Nucleus accumbens (tissue), 56 donors: ENCODE measurements at places on chromosomes 6 and 20.

DNA sequence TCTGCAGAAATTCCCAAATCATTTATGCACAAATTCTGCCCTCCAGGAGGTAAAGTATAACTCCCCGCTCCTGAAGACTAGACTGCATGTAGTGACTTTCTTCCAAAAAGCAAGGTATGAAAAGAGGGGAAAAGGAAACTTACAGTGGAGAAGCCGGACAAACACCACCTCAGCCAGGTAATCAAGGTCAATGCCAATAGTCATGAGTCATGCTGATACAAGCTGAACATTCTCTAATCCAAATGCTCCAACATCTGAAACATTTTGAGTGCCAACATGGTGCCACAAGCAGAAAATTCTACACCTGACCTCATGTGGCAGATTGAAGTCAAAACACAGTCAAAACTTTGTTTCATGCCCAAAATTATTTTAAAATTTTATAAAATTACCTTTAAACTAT, 165.6 kb downstream of the FOXA2 start:
- DNase-seq: no peak

DNA sequence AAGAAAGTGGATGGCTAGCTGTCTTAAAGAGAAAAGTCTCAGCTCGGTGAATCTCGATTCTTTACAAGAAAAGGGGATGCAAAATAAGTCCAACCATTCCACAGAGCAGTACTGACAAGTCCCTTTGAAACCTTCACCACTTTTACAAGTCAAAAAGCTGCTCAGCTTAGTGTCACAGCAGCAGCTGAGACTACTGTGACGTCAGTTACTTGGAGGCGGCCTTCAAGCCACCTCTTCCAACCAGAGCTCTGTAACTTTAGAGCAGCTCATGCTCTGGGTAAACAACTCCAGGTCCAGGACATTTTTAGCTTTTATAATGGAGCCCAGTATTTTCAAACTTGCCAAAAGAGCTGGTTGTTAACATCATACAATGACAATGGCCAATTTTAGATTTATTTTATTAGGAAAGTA, at the start of gene KIAA0408:
Gene KIAA0408, minus strand, starts transcription at position 159 of the 411 bp plus-strand sequence. CDS start 5,408 bp downstream, outside the sequence.
- no peak for DNase-seq

- DNase-seq: no peak
These were observed 86.2 kb downstream of the DNAH8 start for GRCh38 chr6:38801305-38801704.

DNA sequence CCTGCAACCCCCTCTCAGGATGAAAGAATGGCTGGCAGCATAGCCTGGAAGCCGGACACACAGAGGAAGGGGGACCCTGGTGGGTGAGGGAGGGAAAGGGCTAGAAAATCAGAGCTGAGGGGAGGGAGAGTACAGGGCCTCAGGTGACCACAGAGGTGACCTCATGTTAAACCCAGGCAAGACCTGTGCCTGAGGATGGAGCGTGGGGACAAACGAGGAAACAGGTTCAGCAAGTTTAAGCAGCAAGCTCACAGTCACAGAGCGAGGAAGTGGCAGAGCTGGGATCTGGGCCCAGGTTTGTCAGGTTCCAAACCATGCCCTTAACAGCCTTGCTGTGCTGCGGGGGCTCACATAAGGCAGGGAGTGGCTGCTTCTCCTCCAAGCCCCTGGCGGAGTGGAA, 4.0 kb upstream of the BPI start:
- DNase-seq: no peak

DNA sequence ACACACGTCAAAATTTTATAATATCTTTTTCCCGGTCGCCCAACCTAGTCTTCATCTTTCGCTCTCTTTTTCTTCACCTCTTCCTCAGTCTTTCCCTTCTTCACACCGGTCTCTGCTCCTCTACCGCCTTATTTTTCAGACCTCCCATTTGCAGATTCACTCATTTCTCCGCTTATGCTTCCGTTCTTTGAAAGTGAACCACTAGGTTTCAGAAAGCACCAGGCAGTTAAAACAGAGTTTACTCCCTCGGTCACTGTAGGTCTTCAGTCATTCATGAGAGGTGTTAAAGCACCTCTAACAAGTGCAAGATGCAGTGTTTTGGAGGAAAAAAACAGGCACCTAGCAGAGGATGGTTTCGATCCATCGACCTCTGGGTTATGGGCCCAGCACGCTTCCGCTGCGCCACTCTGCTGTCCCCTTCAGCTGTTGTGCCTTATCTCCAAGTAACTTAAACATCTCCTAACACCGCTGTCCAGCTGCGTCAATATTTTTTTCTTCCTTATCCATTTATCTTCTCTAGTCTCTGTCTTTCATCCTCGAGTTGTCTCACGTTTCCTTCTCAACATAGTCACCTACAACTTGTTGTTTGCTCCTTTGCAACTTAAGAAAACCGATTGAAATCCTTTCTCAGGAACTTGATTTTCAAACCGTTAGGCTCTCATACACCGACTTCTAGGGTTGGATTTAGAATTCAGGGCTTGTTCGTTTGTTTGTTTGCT, 119.7 kb upstream of the ZNF184 start:
- DNase-seq: peak; percentile 4

DNA sequence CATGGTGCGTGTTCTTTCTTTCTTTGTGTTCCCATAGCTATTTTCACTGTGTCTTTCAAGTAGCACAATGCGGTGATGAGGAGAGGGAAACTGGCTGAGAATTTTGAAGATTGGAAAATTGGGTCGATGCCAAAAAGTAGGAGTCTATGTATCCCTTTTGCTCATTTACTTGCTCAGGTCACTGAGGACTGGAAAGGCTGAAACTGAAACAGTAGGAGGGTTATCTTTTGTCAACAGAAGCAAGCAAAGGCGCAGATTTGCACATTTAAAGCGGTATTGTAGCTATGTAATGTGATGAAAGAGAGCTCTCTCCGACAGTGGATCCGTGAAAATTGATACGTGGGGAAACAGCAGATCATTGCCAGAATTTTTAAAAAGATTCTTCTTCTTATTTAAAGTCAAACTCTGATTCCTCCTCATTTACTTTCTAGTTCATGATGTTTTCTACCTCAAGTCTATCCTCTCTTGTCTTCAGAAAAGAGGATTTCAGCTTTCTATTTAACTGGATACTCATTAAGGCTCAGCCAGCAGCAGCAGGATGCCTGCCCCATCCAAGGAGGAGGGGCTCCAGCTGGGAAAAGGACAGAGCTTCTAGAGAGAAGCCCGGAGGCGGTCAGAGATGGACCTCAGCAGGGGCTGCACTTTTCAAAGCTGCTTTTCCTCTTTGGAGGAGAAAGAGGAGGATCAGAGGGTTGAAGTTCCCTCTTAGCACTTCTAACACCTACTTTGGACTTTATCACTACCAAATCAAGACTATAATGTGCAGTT, 15.9 kb upstream of the FYN start:
- DNase-seq: no peak

DNA sequence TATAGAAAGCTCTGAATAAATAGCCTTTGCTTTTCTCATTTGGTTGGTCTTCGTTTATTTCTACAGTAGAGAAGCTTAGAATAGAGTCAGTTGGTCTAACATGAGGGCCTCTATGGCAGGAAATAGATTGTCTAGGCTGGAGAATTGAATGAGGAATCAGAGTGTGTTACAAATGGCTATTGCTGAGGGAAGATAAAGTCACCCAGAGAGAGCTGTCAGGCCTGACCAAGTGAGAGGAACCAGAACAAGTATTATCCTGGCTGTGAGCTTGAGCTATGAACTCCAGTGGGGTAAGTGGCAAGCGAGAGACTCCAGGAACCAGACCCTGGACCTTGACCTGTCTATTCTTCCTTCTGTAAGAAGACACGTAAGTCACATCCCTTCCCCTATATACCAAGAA, 353.1 kb downstream of the CD83 start:
- DNase-seq: no peak

- no peak for DNase-seq
These were observed 18.4 kb downstream of the C6orf89 start for GRCh38 chr6:36904114-36904513.

DNA sequence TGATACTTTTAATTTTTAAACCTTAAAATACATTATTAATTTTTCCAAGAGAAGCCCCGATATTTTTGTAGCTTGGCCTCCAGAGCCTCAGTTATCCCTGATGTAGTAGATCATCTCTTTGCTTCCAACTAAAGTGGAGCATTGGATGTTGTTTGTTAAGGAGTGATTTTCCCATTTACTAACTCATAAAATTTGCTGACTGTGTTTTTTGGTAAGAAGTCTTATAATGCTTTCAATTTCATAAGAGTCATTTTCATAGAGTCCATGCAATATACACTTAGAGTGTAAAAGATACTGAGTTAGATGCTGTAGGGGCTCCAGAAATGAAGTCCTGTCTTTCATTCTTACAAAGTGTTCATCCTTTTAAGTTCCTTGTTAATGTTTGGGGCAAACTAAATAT, 46.8 kb downstream of the CDKAL1 start:
- no peak for DNase-seq

- no peak for DNase-seq
These were observed 31.5 kb upstream of the MICB start for GRCh38 chr6:31466466-31466865.

- no peak for DNase-seq
These were observed 335.8 kb downstream of the PACRG start for GRCh38 chr6:163063561-163063960.

DNA sequence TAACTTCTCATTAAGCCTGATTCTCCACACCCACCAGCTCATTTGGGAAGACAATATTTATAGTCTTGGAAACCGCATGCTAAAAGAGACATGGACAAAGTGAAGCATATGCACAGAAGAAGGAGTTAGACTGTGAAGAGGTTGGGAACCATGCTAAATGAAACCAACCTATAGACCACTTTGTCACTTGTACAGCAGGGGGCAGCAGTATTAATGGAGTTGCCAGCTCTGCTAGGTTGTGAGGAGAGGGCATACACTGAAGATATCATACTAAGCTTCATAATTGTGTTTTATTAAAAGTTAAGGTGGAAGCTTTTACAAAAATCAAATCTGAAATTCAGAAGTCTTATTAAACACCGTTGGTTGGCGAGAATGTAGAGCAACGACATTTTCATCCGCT, 38.3 kb upstream of the HMGCLL1 start:
- no peak for DNase-seq

DNA sequence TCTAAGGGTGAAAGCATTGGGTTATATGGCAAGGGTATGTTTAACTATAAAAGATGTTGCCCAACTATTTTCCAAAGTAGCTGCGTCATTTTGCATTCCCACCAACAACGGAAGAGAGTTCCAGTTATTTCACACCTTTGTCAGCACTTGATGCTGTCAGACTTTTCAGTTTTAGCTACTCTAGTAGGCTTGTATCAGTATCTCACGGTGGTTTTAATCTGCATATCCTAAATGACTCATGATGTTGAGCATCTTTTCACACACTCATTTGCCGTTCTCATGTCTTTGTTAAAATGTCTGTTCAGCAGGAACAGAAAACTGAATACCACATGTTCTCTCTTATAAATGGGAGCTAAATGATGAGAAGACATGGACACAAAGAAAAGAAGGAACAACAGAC, 122.3 kb downstream of the RNASET2 start:
- no peak for DNase-seq

DNA sequence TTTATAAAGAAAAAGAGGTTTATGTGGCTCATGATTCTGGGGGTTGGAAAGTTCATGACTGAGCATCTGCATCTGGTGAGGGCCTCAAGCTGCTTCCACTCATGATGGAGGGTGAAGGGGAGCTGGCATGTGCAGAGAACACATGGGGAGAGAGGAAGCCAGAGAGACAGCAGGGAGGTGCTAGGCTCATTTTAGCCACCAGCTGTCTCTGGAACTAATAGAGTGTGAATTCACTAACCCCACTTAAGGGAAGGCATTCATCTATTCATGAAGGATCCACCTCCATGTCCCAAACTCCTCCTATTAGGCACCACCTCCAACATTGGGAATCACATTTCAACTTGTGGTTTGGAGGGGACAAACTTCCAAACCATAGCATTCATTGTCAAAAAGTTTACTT, 137.3 kb upstream of the PMEPA1 start:
- DNase-seq: no peak

DNA sequence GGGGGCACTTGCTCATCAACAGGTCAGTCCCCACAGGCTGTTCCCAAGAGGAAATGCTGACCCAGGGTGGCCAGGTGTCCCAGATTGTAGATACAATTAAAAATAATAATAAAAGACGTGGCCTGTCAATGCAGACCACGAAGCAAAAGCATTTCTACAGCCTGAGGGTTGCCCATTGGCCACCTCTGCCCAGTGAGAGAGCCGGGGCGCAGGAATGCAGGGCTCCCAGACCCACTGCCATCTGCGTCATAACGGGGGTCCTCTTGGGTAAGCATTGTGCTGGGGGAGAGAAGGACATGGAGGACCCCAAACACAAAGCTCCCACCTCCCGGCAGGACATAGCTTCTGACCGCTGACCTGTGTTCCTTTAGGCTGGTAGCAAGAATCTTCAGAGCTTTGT, 22.9 kb upstream of the AFDN start:
- DNase-seq: no peak

GRCh38 chr20:58715391-58715800, 22.8 kb downstream of the NPEPL1 start:
- no peak for DNase-seq

GRCh38 chr6:29624520-29624961, 8.4 kb downstream of the GABBR1 start:
- DNase-seq: no peak

GRCh38 chr6:56595490-56596122, 47.1 kb downstream of the DST start:
- DNase-seq: no peak

DNA sequence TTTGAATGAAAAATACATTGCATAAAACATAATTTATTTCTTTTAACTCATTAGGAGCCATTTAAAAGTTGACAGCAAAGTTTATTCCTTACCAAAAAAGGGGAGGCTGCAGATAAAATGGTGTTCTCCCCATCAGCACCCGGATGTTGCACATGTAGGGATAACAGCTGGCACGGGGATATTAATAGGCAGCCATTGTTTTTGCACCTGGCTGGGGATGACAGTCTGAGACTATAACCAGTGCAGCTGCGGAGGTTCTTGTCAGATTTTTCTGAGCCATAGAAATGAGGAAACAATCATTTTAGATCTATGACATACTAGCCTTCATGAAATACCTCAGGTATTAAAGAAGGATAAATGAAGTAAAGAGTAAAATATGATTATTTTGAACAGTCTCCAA, 20.1 kb upstream of the HECA start:
- no peak for DNase-seq

GRCh38 chr6:1636971-1637871, 27.5 kb downstream of the FOXC1 start:
- DNase-seq: no peak

- DNase-seq: no peak
These were observed 44.6 kb upstream of the BHLHE23 start for GRCh38 chr20:63051186-63051860.

DNA sequence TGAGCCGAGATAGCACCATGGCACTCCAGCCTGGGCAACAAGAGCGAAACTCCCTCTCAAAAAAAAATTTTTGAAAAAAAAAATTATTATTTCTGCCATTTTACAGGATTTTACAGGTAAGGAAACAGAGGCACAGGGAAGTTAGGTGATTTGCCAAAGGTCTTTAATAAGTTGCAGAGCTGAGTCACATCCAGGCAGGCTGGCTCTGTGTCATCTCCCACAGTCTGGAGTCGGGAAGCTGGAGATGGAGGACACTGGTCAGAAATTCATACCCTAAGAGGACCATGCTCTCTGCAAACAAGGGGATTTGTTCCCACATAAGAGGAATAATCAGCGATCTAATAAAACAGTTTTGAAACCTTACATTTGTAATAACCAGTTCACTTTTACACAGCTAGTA, 24.1 kb downstream of the HECA start:
- no peak for DNase-seq

GRCh38 chr20:9021699-9022098, 47.2 kb upstream of the PLCB4 start:
- no peak for DNase-seq

GRCh38 chr6:26240157-26241032, 124.6 kb upstream of the BTN3A2 start:
- no peak for DNase-seq
